ENCODE measurements at places on chromosomes 16 and 17.

DNA sequence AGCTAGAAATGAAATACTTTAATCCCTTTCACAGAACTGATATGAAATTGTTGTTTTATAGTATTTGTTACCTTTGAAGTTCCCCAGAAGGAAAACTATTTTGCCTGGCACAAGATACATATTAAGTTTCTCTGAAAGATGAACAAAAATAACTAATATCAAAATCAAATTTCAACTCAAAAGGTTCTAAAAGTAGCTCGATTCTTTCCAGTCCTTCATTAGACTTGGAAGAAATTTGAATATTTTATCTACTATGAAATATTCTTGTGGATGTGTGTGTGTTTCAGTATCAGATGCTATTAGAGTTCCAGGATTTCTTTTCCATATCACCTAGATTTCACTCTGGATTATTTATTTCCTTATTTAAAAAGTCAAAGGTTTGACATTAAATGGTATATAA lies 3.6 kb upstream of the AATF start:
- no peak for DNase-seq

- DNase-seq: no peak
These were observed 46.9 kb downstream of the SOCS1 start for GRCh38 chr16:11208916-11209665.

- DNase-seq: no peak
These were observed 516 bp downstream of the ABR start for GRCh38 chr17:1179112-1179817.

GRCh38 chr16:49312389-49312985 lies 30.8 kb upstream of the CBLN1 start:
- DNase-seq: no peak

DNA sequence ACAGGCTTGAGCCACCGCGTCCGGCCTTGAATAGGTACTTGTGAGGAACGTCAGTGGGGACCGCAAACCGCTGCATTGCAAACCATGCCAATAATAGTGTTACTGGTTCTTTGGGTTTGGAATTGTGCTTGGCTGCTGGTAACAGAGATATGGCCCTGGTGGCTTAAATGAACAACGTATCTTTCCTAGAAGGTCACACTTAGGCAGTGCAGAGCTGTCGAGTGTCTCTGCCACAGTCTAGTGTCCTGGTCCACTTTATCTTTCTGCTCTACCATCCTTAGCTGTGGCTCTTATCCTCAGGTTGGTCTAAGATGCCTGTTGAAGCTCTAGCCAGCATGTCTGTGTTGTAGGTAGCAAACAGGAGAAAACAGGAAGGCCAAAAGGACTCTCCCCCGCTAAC lies 262.1 kb downstream of the SNX29 start:
- DNase-seq: no peak

- DNase-seq: peak; percentile 23
These were observed 552 bp downstream of the C17orf58 start for GRCh38 chr17:67995570-67996263.

- peak; percentile 42 for DNase-seq
These were observed 58.4 kb downstream of the TOM1L2 start for GRCh38 chr17:17913695-17914332.

DNA sequence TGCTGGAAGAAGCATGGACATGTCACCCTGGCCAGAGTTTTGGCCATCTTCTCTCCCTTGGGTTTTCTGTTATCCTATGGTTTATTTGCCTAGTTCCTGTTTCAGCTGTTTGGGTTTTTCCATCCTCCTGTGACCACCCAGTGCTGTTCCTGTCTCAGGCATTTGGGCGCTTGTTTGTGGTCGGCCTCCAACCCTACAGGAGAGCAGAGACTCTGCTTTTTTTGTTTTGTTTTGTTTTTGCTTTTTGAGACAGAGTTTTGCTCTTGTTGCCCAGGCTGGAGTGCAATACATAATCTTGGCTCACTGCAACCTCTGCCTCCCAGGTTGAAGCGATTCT lies 3.3 kb upstream of the ZC3H7A start:
- DNase-seq: no peak

- no peak for DNase-seq
These were observed 197.7 kb downstream of the WWOX start for GRCh38 chr16:78297066-78297666.

DNA sequence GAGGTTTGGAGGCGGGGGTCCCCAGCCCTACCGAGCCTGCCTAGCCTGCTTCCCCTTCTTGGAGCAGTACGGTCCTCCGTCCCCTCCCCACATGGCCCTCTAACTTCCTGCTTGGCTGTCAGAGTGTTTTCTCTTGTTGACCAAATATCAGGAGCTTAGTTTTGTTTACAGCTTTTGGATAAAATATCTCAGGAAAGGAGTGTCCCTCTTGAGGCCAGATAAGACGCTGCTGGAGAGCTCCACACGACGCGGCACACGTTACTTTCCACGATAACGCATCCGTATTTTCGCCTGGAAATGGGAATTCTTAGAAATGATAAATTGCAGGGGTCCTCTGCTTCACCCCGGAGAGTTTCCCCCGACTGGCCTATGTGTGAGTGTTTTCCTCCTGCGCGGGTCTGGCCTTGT lies 182.9 kb downstream of the MAF start:
- DNase-seq: no peak

Measured in activated CD4-positive, alpha-beta T cell treated with anti-CD3 and anti-CD28 coated beads, Interleukin-2, Interleukin-6, amounts not matched to agents 100 ng/mL and 50 ng/mL, durations not matched to agents 16 hours and 8 hours (primary cell).